SW 1271 (cell line): ENCODE measurements at places on chromosomes 5 and 9.

DNA sequence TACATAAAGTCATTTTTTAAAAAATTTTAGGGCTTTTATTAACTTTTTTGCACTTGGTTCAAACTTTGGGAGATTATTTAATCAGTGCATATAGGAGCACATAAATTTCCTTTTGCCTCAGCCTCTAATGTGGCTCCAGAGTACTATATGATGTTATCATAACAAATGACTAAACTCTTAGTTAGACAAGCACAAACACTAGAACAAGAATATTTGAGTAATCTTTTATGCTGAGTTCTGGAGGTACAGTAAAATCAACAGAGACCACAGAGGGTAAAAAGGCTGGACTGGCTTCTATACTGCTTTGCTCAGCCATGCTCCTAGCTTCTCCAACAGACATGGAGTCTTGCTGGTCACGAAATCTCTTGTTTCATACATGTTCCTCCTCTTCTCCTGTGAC, 52.5 kb upstream of the SGCD start:
- DNase-seq = no peak

GRCh38 chr9:135632841-135633240, 6.5 kb downstream of the GLT6D1 start:
- no peak for DNase-seq

- no peak for DNase-seq
Measured at GRCh38 chr9:130101915-130102314, 48.2 kb downstream of the GPR107 start.

- no peak for DNase-seq
Measured at GRCh38 chr5:77843570-77844372, 67.6 kb upstream of the TBCA start.

GRCh38 chr5:91707521-91707841, 324.4 kb upstream of the ARRDC3 start:
- DNase-seq = no peak

GRCh38 chr9:125540497-125540896, 166.5 kb downstream of the MAPKAP1 start:
- DNase-seq = no peak

- DNase-seq = no peak
Measured at GRCh38 chr5:111755345-111755941, 1.6 kb downstream of the NREP start.

DNA sequence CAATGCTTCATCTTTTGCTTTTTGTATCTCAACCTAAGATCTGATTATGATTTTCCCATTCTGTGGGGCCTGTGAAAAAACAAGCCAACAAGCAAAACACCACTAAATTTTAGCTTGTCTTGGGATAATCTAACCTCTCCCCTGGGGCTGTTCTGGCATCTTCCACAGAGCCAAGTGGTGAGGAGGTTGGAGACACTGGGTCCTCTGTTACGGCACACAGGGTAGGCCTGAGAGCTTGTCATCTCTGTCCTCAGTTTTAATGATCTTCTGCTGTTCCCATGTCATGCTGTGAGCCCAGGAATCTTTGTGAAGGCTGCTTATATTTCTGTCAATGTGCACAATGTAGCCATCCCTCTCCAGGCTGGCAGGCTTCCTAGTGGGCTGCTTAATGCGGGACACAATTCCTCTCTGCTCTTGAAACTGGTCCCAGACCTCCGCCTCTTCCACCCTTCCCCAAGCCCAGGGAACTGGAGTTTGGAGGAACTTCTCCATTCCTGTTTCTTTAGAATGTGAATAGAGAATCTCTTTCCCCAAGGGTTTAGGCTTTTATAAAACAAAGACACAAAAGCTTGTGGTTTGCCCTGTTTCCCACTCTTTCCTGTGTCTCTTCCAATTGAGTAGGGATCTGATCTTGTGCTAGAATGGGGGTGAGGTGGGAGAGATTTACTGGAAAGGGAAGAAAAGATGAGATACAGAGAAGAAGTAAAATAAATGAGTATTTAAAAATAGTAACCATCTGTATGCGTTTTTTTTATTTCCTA, 30.9 kb upstream of the SEMA6A start:
- no peak for DNase-seq

DNA sequence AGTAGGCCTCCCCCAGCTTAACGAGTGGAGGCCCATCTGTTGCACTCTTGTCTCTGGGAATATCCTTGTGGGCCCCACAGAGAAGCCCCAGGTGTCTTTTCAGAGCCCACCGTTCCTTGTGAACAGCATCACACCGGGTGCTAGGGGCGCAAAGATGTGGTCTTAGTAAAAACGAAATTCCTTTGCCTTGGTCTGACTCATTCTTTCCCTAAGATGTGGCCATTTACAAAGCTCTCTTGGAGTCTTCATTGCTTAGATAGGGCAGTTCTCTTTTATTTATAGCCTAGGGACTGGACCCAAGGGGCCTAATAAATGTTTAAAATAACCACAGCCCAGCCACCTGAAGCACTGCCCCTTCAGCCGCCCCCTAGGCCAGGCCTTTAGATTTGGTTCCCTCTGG, 52.8 kb upstream of the RPL26L1 start:
- no peak for DNase-seq

GRCh38 chr5:76809141-76809540, 9.7 kb upstream of the F2RL1 start:
- DNase-seq = no peak

DNA sequence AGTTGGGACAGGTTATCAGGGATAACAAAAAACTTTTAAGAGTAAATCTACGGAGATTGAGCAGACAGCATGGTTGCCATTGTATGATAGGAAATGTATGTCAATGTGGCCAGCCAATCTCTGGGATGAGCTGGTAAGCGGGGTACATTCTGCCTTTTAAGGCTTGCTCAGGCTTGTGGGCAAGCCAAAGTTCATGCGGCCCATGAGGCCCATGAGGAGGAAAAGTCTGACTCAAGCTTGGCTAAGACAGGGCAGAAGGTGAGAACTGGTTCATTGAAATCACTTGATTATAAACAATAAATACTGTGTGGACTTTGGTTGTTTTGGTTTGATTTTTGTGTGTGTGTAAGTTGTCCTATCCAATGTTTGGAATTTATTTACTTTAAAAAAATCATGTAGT, 997.1 kb downstream of the DNAH5 start:
- DNase-seq = no peak
